ENCODE measurements at places on chromosomes 4 and X.
A peak's percentile ranks its signal among the peaks of the same experiment; 100 is the strongest.

GRCh38 chr4:44446191-44446590 is 2.4 kb downstream of the KCTD8 start:
- peak; percentile 24 for DNase-seq

DNA sequence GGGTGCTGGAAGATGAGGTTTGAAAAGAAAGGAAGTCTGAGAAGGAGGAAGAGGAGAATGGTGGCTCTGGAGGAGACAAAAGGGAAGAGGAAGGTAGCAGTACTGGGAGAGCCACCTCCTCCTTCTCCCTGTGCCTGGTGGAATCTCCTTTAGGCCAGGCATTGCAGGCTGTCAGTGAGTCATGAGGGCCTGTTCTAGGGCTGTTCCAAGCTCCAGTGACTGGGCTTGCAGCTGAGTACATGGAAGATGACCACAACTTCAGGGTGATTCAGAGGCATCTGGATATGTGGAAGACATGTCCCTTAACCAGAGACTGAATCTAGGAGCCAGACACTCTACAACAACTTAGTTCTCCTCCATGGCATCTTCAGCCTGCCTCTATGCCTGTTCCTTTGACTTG is 107.8 kb downstream of the EFNB1 start:
- no peak for DNase-seq

GRCh38 chr4:135338181-135338580 is 1136.6 kb upstream of the PABPC4L start:
- DNase-seq: peak; percentile 15

DNA sequence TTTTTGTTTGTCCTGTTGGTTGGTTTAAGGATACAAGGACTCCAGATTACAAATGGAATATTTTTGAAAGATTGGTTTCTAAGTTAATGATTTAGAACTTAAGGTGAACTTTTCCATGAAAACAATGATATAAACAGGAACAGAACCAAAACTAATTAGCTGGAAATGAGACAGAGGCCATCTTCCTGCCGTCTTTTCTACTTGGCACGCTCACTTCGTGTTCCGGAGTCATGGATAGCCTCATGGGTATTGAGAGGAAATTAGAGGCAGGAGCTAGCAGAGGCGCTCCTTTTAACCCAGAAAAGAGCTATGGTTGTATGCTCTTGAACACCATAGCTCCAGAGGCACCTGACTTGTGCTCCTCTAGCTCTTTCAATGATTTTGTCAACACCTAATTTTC is 2.4 kb downstream of the FAM241A start:
- peak; percentile 5 for DNase-seq

- no peak for DNase-seq
Observed at GRCh38 chr4:65635051-65635821, 35.1 kb downstream of the EPHA5 start.

DNA sequence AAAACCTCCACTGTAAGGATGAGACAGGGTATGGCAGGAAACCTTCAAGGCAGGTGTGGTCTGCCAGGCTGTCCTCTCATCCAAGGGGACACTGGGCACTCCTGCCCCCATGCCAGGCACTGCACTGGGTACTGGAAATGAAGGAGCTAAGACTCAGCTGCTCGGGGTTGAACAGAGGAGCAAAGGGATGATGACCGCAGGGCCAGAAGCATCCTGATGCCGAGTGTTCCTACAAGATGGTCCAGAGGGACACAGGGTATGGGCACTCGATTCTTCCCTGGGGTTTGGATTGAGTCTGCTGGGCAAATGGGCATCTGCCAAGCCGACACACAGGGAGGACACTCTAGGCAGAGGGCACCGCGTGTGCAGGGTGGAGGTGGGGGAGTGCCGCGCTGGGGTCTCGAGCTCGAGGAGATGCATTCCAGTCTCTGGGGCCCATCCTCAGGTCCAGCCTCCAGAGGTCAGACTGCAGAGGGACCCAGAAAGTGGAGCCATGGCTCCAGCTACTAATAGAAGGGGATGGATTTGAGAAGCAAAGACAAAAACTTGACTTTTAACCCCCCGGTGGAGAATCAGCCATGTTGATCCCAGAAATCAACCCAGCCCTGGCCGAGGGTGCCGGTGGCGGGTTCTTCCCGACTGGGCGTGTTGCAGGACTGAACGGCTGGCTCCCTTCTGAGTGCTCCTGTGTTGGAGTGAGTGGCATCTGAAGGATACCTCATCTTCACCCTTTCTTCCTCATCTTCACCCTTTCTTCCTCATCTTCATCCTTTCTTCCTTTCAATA is 247.0 kb downstream of the AFAP1 start:
- no peak for DNase-seq

DNA sequence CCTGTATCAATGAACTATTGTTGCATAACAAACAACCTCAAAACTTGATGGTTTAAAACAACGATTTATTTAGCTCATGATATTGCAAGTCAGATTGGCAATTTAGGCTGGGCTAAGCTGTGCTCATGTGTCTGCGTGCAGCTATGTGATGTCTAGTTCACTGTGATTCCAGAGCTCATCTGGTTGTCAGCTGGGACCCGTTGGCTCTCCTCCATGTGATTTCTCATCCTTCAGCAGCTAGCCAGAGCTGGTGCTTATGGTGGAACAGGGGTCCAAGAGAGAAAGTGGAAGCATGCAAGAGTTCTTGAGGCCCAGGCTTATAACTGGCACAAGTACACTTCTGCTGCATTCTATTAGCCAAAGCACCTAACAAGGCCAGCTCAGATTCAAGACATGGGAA is 28.8 kb upstream of the TRPC3 start:
- DNase-seq: peak; percentile 54

DNA sequence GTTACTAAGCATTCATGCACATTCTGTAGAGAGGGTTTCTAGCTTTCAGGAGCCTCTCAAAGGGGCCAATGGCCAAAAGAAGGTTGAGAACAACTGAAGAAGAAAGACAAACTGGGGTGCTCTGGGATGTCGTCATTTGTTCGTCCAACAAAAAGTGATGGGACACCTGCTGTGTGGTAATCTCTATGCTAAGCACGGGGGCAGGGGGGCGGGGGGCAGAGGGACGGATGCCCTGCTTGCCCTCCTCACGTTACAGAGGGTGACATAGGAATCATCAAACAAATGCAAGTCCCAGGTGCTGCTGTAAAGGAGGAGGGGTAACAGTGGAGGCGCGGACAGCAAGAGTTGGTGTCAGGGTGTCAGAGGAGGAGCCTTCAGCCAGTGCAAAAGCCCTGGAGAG is 12.8 kb upstream of the CRMP1 start:
- no peak for DNase-seq

- no peak for DNase-seq
Observed at GRCh38 chrX:24153178-24153795, 3.8 kb downstream of the ZFX start.

- DNase-seq: no peak
Observed at GRCh38 chr4:53899586-53900270, 164.7 kb downstream of the CHIC2 start.

- DNase-seq: no peak
Observed at GRCh38 chr4:184575306-184575705, 73.9 kb downstream of the CASP3 start.

DNA sequence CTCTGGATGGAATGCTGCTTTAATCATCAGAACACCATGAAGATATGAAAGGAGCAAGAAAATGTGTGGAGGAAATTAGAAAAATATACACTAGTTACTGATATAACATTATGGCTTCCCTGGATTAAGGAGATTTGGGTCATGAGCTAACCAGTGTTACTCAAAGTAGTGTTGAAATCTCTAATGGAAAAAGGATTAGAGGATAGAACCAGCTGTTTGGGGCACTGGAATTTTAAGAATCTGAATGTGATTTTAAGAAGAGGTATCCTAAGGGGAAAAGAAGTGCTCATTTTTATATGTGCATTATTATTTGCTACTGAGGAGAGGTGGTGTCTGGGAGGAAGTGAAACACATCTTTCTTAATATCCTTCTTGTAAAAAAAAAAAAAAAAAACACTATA is 164.1 kb upstream of the PPARGC1A start:
- DNase-seq: no peak

GRCh38 chr4:45155081-45155777 is 428.9 kb upstream of the GNPDA2 start:
- peak; percentile 43 for DNase-seq

DNA sequence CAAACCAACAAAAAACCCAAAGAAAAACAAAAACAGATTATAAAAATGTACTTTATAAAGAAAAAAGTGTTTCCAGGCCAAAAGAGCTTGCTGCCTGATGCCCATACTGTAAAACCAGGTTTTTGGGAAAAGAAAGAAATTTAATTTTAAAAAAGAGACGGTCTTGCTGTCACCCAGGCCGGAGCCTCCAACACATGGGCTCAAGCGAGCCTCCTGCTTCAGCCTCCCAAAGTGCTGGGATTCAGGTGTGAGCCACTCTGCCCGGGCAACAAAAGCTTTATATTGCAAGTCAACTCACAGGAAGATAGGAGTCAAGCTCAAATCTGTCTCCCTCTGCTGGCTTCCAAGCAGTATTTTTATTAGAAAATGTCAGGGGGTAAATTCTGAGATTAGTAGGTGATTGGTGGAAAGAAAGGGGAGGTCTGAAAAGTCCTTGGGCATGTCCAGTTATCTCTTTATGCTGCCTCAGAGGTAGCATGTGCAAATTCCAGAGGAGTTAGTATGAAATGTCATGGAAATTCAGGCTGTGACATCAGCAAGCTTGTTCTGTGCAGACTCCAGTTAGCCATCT is 39.4 kb downstream of the MGST2 start:
- DNase-seq: no peak

GRCh38 chrX:636981-637659 is 6.5 kb downstream of the SHOX start:
- DNase-seq: peak; percentile 56

GRCh38 chr4:126898815-126899214 is 733.9 kb upstream of the INTU start:
- DNase-seq: no peak

GRCh38 chr4:108560616-108561015 is 59.8 kb upstream of the RPL34 start:
- DNase-seq: no peak

DNA sequence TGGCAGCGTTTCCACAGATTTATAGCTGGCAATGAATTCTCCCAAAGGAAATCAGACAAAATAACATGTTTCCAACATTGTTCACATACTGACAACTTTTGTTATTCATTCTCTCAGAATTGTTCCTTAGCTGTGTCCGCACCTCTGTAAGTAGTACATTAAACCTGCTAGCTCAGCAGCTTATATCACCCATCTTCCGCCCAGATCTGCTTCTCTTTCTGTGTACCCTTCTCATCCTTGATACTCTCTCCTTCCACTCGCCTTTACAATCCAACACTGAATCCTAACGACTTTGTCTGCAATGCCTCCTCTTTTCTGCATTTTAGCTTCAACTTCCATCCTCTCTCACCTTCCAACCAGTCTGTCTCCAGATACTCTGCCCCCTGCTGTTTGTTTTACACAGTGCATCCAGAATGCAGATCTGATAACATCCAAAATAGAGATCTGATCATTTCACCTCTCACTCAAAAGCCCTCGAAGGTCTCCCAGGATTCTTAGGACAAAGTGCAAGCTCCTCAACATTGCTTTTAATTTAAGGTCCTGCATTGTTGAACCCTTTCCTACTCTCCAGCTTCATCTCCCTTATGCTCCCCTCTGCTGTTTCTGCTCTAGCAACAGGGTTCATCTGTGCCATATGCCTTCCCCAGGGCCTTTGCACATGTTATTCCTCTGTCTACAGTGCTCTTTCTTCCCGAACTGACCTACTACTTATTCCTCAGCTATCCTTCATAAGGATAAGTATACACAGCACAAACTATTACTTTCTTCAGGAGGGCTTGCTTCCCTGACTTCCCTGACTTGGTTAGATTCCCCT is 67.3 kb upstream of the VBP1 start:
- peak; percentile 3 for DNase-seq

DNA sequence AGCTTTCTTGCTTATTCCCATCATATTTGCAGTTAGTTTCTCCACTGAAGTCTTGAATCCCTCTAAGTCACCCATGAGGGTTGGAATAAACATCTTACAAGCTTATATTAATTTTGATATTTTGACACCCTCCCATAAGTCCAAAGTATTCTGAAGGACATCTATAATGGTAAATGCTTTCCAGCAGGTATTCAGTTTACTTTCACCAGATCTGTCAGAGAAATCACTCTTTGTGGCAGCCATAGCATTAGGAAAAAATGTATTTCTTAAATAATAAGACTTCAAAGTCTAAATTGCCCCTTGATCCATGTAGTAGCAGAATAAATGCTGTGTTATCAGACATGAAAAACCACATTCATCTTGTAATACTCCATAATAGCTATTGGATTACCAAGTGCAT is 1371.7 kb upstream of the PABPC4L start:
- no peak for DNase-seq

GRCh38 chrX:17496407-17496806 is 121.4 kb downstream of the NHS start:
- DNase-seq: no peak

DNA sequence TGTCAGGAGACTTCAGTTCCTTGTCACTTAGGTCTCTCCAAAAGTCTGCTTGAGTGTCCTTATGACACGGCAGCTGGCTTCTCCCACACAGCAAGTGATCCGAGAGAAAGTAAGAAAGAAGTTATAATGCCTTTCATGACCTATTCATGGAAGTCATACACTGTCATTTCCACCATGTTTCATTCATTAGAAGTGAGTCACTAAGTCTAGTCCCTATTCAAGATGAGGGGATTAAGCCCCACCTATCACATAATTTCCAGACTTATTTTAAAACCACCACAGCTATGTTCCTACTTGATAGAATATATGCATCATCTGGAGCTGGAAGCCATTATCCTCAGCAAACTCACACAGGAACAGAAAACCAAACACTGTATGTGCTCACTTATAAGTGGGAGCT is 25.2 kb upstream of the COL25A1 start:
- no peak for DNase-seq

DNA sequence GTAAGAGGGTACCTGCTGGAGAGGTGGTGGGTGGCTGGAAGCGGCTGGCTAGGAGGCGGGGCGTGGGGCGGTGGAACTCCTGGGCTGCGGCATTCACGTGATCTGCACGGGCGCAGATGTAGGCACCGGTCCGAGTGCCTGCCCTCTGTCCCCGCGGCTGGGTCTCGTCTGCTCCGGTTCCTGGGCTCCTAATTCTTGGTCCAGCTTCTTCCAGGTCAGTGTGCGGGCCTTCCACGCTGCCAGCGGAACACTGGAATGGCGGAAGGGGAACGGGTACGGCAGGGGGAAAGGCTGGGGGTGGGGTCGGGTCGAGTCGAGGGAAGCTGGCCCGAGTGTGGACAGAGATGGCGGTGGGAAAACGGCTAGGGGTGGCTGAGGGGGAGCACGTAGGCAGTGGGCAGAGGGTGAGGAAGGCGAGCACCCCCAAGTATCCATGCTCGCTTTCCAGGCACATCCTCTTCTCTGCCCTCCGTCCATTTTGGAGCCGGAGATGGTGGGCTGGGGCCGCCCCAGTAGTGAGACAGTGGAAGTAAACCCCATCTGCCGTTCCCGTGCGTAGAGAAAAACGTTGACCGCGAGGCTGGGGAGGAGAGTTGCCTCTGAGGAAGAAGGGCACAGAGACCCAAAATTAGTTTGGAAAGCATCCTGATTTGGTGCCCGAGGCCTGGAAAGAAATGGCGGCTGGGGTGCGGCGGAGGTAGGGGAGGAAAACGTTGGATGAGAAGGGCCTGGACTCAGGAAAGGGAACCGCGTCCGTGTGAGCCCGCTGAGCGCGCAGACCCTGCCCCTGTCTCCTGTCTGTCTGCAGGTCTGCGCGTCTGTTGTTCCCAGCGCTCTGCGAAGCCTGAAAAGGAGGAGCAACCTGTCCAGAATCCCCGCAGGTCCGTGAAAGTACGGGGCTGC is at the start of gene TCEAL4:
Gene TCEAL4 (plus strand): TSS at position 105 of the 903 bp plus-strand sequence. CDS start 1,161 bp downstream, outside the sequence.
- peak; percentile 84 for DNase-seq

All from brain (organoid and tissue), 16 donors.